ENCODE measurements at places on chromosomes 7 and 10. TPM values are rescaled to one million over a fixed set of nuclear protein-coding genes. Genes with fewer than 3 reads are reported as not detected.
A peak's percentile ranks its signal among the peaks of the same experiment; 100 is the strongest.

PTPRZ1 gene
- not detected for total RNA-seq

CRYGN gene
- total RNA-seq, result not detected

DNA sequence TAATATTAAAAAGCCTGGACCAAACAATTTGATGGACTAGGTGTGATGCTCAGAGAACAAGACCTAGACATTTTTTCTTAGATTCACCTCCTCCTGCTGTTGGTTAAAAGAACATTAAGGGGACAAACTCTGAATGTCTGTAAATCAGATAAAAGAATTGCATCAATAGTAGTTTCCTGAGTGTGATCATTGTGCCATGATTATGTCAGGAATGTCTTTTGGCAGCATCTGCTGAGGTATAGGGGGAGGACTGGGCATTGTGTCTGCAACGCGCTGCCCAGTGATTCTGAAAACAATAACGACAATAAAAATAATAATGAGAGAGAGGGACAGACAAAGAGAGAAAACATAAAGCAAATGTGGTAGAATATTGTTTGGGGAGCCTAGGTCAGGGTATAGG is 6.9 kb downstream of the C7orf57 start:
- peaks cover 16% of the 10 kb centered on the region for H3K27me3 ChIP-seq
- peak overlapping the region; percentile 74 for H3K27ac ChIP-seq
- H3K36me3 ChIP-seq, result no peaks in the 10 kb centered on the region
- H3K4me1 ChIP-seq, result peaks cover 25% of the 10 kb centered on the region
- no peak overlapping the region for H3K4me3 ChIP-seq

DNA sequence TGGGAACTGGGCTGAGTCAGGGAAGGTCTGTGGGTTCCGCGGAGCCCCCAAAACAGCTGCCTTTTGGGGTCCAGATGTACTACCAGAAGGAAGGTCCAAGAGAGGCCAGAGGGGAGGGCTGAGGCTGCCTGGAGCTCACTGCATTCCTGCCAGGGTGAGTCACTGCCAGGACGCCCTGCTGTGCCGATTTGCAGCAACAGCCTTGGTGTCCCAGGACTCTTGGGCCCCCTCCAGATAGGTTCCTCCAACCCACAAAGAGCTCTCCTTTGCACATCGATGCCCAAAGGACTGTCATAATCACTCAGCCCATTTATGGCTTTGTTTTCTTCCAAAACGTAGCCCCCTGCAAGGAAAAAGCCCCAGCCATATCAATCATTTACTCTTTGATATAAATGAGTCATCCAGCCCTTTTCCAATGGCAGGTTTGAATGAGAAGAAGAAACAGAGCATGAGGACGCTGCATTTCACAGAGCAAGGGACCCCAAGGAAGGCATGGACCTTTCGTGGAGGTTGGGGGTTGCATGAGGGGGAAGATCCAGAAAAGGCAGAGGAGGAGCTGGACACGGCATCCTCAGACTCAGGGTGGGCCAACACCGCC is 32.2 kb upstream of the COL13A1 start:
- no peaks in the 10 kb centered on the region for H3K4me1 ChIP-seq
- peaks cover 1% of the 10 kb centered on the region for H3K27me3 ChIP-seq
- no peaks in the 10 kb centered on the region for H3K36me3 ChIP-seq
- H3K4me3 ChIP-seq, result no peak overlapping the region
- DNase-seq, result no peak

DNA sequence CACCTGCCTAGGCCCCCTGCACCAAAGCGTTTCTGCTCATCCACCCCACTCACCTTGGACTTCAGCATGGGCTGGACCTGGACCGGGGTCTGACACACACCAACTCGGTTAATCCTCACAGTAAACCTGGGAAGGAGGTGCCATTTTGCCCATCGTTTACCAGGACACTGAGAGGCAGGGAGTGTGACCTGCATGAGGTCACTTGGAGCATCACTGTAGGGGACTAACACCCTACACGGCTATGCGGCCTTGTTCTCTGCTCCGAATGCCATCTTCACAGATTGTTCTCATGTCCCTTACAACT is 33.0 kb downstream of the ANKRD16 start:
- H3K27me3 ChIP-seq, result no peaks in the 10 kb centered on the region
- no peak overlapping the region for H3K4me3 ChIP-seq
- no peak for DNase-seq
- no peak overlapping the region for H3K27ac ChIP-seq
- peaks cover 4% of the 10 kb centered on the region for H3K4me1 ChIP-seq

- H3K27me3 ChIP-seq, result no peaks in the 10 kb centered on the region
- no peaks in the 10 kb centered on the region for H3K36me3 ChIP-seq
- no peak overlapping the region for H3K27ac ChIP-seq
- peaks cover 7% of the 10 kb centered on the region for H3K4me1 ChIP-seq
Measured at GRCh38 chr10:133062085-133062484, 25.6 kb upstream of the ADGRA1 start.

Measured in activated T-helper 2 cell treated with anti-CD3 and anti-CD28 coated beads, Interferon-gamma antibody, Interleukin-2, Interleukin-4, amounts not matched to agents 10 μg/mL and 5 μg/mL and 100 μg/mL, durations not matched to agents 14 hours and 24 hours and 36 hours (primary cell).